ENCODE measurements at places on chromosomes 13 and 19.

- no peak for DNase-seq
Measured at GRCh38 chr13:31949486-31949885, 82.1 kb upstream of the FRY start.

DNA sequence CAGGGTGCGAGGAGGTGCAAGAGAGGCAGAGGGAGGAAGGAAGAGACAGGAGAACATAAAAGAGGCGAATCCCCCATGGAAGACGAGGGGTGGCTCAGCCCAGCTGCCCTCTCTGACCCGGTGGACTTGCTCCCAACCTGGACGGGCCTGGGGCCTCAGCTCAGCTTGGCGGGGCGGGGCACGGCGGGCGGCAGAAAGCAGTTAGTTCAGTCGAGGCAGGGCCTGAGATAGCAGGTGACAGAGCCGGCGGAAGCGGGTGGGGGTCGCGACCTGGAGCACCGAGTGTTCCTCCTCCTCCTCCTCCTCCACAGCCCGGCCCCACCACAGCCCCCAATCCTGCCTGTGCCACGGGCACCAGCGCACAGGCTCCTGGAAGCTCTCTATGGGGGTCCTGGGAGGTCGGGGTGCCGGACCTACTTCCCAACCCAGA is 7.0 kb upstream of the CACTIN start:
- no peak for DNase-seq

DNA sequence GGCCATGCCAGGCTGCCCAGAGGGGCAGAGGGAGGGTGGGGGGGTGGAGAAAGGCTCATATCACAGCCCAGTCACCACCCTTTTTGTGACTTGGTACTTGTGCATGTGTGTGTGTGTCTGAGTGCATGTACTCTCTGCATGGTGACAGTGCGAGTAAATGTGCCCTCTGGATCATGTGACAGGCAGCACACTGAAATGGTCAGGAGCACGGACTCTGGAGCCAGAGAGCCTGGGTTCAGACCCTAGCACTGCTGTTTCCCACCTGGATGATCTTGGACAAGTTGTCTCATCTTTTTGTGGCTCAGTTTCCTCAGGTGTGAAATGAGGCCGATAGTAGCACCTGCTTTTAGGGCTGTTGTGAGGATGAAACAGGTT is 2.0 kb downstream of the CIC start:
- DNase-seq, result no peak

DNA sequence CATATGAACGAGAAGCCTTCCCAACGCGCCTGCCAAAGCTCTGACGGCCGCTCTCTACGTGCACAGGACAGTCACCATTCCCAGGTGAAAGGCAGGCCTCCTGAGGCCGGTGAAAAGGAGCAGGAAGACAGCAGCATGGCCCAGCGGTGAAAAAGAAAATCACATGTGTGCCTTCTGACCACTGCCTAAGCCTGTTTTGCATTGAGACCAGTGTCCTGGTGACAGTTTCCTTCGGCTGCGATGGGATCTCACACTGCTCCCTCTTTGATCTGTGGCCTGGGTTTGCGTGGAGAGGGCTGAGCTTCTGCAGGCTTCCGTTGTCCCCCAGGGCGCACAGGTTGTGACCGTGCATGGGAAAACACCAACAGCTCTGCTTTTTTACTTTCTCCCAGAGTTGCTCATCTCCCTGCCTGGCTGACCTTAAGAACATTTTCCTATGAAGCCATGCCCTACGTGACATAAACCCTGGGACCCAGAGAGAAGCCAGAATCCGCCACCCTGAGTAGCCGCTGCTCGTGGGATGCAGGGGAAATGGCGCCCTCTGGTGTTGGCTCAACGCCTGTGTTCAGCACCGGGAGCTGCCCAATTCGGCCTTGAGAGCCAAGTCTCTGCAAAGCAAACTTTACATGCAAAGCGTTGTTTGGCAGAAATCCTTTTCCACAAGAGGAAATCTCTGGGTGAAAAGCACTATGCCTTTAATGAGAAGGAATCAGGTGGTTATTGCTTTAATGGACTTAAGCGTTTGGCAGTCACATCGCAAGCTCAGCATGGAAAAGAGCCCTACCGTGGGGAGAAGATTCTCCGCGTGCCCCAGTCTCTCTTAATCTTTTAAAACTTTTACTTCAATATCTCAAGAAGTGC is 112.2 kb upstream of the GPR12 start:
- DNase-seq, result no peak

DNA sequence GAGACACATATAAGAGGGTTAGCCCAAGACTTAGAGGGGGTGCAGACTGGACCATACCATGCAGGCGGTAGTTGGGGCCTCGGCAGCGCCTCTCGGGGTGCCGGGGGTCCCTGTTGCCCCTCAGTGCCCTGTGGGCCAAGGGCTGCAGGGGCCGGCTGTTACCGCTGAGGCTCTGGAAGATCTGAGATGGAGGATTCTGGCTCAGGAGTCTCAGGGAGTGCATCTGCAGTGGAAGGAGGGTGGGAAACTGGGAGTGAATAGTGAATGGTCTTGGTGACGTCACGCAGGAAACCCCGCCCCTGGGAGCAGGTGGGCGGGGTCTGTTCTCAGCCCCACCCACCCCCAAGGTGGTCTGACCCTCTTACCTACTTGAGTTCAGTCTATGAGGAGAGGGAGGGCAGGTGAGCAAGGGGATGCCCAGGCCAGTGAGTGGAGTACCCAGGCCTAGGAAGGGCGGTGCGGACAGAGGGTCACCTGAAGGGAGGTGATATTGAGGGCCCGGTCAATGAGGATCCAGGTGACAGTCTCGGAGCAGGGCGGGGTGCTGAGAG is 1.7 kb upstream of the DBP start:
- DNase-seq, result no peak
